NT2/D1 (cell line): ENCODE measurements at places on chromosomes 11 and 22.

DNA sequence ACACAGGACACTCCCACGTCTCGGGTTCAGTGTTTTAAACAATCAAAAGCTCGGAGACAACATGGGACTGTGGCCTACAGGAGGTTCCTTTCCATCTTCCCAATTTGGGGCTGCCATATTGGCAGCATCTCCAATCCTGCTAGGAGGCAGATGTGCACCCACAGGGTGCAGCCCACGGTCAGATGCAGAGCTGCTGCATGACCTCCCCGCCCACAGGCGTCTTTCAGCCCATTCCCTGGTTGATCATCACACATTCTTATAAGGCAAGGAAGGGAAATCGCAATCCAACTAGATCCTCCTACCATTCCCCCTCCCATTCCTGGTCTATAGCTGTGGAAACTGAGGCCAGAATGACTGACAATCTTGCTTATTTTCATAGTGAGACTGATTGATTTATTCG, 121.4 kb downstream of the MICAL3 start:
- no peak for DNase-seq

DNA sequence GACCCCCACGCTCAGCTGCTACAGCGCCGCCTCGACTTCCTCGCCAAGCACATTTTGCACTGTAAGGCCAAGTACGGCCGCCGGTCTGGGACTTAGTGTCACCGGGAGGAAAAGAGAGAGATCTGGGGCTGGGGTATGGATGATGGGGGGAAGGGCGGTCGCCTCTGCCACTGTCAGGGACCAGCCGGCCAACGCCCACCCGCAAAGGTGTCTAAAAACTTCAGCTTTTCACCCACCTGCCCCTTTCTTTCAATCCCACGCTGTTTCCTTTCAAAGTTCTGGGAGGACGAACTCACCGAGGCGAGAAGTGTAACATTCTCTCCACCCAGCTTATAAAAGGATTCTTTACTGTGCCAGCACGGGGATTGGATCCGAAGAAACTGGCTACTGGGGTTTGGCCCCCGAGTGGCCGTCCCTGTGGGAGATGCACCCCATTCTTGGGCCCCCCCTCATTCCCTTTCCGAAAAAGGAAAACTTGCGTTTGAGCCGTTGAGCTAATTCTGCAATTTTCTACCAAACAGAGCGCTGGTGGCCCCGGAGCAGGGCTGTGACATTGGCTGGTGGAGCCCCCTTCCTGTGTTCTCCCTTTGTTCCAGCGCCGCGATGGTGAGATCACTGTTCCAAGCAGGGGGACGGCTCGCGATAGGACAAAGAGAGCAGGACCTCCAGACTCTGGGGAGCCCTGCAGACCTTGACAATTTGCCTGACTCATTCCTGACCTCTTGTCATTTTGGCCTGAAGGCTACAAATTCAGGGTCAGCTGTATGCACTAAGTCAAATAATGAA, 1.8 kb downstream of the FJX1 start:
- no peak for DNase-seq

DNA sequence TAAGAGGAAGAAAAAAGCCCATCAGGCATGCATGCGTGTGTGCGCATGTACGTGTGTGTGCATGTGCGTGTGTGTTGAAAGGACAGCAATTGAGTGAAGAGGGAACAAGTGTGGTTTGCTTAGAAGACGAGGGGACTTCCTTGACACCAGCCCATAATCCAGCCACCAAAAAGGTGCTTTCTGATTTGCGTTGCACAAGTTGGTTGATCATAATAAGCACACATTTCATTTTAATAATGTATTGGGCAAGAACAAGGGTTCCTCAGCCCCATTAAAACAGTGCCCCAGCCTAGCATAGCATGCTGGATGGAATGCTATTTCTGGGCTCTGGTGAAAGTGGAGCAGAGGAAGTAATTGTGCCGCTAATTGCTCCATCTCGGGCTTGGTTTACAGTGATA, 493.2 kb downstream of the MIAT start:
- DNase-seq, result no peak

- no peak for DNase-seq
Observed at GRCh38 chr22:36577019-36577418, 48.1 kb upstream of the EIF3D start.

DNA sequence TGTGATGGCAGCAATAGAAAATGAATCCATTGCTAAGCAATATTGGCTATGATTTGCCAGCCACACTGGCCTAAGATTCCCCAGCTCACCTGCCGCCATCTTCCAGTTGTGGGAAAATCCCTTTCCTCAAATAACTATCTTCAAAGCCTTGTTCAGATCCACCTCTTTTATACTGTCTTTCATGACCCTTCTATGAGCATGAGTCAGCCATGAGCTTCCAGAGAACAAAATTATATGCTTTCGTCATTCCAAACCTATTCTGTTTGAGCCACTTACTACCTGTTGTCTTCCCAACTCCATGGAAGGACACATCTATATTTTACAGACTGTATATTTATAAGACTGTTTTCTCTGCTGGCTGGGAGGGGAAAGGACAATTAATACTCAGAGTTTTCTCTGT, 25.0 kb upstream of the PRSS23 start:
- DNase-seq, result no peak

DNA sequence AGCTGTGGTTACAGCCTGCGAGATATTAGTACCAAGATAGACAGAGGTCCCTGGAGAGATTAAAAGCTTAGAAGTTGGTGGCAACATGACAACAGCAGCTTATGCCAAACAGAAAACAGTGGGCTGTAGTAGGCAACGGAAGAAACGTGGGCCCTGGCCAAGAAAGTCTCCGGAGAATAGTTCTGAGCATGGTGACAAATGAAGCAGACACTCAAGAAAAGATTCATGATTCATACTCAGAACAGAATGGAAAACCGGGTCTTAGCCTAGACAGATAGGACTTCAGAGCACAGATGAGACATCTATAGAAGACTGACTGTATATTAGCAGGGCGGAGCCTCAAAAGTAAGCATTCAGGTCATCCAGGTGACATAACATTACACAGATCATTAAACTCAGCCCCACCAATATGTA, 727.4 kb downstream of the ETS1 start:
- no peak for DNase-seq

- no peak for DNase-seq
Observed at GRCh38 chr11:83711106-83711527, 424.9 kb upstream of the CCDC90B start.

GRCh38 chr22:31970490-31971444, 26.4 kb downstream of the YWHAH start:
- peak; percentile 58 for DNase-seq

GRCh38 chr11:94131047-94131717, 2.5 kb downstream of the PANX1 start:
- DNase-seq, result no peak

GRCh38 chr11:113614097-113614496, 92.0 kb downstream of the TMPRSS5 start:
- no peak for DNase-seq
